ENCODE measurements at places on chromosomes 5 and 9.

GRCh38 chr5:158376679-158377078 is 517.7 kb upstream of the CLINT1 start:
- DNase-seq: no peak

- no peak for DNase-seq
These were observed 49.2 kb upstream of the FCN1 start for GRCh38 chr9:134966697-134967546.

- DNase-seq: no peak
These were observed 149.7 kb upstream of the SPRY4 start for GRCh38 chr5:142474431-142475094.

DNA sequence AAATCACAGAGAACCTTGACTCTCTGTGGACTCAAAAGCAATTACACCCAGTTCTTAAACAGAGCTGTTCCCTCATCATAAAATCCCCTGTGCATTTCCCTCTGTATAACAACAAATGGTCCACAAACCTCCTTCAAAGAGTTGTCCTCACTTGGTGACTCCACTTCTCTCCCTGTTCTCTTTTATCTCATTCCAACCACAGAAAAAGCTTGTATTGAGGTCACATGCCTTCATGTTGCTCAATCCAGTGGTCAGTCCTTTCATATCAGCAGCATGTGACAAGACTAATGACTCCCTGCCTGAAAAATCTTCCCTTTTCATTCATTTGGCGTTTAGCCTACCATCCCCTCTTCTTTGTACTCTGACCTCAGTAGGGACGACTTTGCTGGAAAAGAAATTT is 158.0 kb downstream of the DEPDC1B start:
- DNase-seq: no peak

GRCh38 chr5:124702525-124702924 is 43.9 kb downstream of the ZNF608 start:
- DNase-seq: no peak

- DNase-seq: no peak
These were observed 12.7 kb downstream of the KCTD16 start for GRCh38 chr5:144183254-144183889.

GRCh38 chr5:135985951-135986350 is 31.2 kb upstream of the LECT2 start:
- DNase-seq: no peak

- no peak for DNase-seq
These were observed 70.8 kb downstream of the NDUFS4 start for GRCh38 chr5:53631251-53631650.

GRCh38 chr5:66558560-66558959 is 37.6 kb upstream of the MAST4 start:
- DNase-seq: no peak

DNA sequence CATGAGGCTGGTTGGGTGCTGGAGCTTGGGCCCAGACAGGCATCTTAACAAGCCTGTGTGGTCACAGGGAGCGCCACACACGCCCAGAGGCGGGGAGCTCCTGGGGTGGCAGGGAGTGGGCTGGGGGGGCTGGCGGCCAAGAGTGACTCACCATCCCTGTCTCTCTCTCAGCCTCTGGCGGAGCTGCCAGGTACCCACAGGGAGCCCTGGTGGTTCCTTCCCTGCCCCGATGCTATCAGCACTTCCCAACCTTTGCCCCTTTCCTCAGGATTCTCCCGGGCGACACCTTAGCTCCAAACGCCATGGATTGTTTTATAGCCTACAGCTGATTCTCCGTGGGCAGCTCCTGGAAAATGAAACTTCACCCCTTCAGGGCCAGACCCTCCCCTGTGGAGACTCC is 5.5 kb downstream of the SLC9A3 start:
- no peak for DNase-seq

DNA sequence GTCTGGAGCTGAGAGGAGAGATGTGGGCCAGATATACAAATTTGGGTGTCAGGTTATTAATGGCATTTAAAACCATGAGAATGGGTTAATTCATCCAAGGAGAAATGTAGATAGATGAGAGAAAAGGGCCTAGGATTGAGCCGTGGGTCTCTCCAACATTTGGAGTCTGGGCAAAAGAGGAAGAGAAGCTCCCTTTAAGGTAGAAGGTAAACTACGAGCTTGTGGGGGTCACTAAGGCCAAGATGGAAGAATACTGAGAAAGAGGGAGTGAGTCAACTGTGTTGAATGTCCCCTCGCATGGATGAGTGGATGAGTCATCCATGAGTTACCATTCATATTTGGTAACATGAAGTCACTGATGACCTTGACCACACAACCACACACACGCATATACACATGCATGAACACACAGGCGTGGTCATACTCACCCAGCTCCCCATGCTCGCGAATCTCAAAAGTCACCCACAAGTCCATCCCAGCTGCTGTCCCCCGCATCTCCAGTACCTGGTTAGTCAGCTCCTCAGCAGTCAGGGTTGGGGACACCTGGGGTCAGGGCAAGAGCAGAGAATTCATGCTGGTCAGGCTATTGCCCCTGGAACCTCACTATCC is 6.8 kb upstream of the FCHSD1 start:
- no peak for DNase-seq

DNA sequence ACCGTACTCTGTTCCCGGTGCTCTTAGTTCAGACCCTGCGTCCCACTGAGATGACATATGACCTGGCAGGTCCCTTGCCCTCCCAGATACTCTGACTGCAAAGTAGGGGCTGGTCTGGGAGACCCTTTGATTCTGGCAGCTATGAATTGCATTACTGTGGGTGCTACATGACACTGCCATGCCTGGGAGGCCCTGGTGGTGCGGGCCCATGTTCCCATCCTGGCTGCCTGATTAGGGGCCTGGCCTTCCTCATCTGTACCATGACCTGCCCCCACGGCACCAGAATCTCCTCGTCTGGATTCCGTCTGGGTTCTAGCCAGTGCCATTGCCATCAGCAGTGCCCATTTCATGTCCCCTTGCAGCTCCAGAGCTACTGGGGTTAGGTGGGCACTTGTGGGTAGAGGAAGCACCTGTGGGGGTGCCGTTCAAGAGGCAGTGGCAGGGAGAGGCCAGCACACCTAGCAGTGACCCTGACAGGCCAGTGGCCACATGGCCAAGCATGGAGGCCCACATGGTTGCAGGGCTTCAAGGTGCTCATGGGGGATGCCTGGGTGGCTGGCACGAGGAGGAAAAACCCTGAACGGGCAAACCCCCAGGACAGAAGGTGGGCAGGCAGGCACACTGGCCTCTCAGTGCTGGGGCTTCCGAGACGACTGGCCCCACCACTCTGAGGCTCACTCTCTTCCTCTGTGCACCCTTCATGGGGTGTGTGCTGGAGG is 69.7 kb downstream of the PHF2 start:
- DNase-seq: no peak

- no peak for DNase-seq
These were observed 2.7 kb downstream of the CNTLN start for GRCh38 chr9:17137566-17137965.

DNA sequence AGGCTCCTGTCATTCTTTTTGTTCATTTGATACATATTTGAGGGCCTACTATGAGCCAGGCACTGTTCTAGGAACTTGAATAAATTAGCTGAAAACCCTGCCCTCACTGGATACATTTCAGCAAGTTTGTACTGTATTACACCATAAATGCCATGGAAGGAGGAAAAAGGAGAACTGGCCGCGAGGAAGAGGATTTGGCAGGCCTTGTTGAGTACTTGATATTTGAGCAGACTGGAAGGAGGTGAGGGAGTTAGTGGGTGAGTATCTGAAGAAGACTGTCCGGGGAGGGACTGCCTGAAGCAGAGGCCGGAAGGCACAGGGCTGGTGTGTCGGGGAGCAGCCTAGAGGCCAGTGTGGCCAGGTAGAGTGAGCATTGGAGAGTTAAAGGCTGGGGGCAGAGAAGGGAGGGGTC is 4.5 kb downstream of the SNX30 start:
- DNase-seq: no peak

All from stimulated activated CD4-positive, alpha-beta T cell treated with anti-CD3 and anti-CD28 coated beads, Interleukin-4, amount 100 ng/mL, for 48 hours (primary cell).